ENCODE measurements at places on chromosomes 1 and 21. TPM values are rescaled to one million over a fixed set of nuclear protein-coding genes. Genes with fewer than 3 reads are reported as not detected.

CLCA2 gene
- not detected for total RNA-seq

VSIG8 gene
- not detected for total RNA-seq

DNA sequence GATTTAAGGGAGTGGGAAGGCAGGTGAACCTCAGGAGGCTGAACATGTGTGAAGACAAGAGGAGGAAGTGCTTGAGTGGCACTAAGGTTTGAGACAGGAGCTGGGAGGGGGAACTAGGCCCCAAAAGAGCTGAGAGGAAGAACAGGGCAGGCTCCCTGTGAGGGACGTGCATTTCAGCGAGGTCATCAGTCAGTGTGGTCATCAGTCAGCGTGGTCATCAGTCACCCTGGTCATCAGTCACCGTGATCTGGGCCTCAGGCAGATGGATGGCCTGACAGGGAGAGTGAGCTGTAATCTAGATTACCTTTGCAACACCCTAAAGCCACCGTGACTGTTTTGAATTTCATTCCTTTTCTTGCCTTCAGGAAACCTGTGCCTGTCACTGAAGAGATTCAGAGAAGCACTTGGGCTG is 29.1 kb downstream of the VTCN1 start:
- no peaks in the 10 kb centered on the region for H3K36me3 ChIP-seq
- H3K4me1 ChIP-seq = no peaks in the 10 kb centered on the region
- H3K27me3 ChIP-seq = no peaks in the 10 kb centered on the region
- no peak overlapping the region for H3K4me3 ChIP-seq
- no peak for DNase-seq
- H3K27ac ChIP-seq = no peak overlapping the region

- no peaks in the 10 kb centered on the region for H3K27me3 ChIP-seq
- no peaks in the 10 kb centered on the region for H3K36me3 ChIP-seq
- H3K4me1 ChIP-seq = no peaks in the 10 kb centered on the region
- DNase-seq = no peak
- no peak overlapping the region for H3K27ac ChIP-seq
- H3K4me3 ChIP-seq = no peak overlapping the region
Measured at GRCh38 chr1:15022048-15022447, 131.5 kb upstream of the TMEM51 start.

- H3K4me3 ChIP-seq = no peak overlapping the region
- DNase-seq = no peak
- no peaks in the 10 kb centered on the region for H3K36me3 ChIP-seq
- H3K4me1 ChIP-seq = peaks cover 2% of the 10 kb centered on the region
Measured at GRCh38 chr1:12480748-12481362, 137.2 kb downstream of the DHRS3 start.

DNA sequence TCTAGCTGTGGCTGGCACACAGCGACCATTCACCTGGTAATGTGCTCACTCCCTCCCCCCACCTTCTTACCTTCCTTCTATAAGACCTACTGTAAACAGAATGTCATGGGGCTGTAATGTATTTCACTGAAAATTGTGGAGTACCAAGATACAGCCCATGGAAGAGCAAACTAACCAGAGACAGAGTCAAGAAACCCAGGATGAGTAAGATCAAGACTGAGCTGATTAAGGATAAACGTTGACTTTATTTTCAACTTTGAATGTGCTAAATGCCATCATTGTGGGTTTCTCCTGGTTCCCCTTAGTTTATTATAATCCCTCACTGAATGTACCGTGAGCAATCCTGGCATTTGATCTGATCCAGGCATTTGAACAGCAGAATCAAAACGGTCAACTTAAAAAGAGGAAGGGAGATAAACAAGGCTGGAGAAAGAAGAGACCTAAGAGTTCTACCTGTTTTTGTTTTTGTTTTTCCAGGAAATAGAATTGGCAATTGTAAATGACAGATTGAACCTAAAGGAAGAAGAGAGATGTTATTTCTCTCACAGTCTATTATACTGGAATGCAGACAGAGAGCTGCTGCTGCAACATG is 16.1 kb upstream of the ATP1B1 start:
- no peaks in the 10 kb centered on the region for H3K27me3 ChIP-seq
- no peaks in the 10 kb centered on the region for H3K4me1 ChIP-seq
- H3K4me3 ChIP-seq = no peak overlapping the region
- H3K36me3 ChIP-seq = no peaks in the 10 kb centered on the region
- DNase-seq = no peak

DNA sequence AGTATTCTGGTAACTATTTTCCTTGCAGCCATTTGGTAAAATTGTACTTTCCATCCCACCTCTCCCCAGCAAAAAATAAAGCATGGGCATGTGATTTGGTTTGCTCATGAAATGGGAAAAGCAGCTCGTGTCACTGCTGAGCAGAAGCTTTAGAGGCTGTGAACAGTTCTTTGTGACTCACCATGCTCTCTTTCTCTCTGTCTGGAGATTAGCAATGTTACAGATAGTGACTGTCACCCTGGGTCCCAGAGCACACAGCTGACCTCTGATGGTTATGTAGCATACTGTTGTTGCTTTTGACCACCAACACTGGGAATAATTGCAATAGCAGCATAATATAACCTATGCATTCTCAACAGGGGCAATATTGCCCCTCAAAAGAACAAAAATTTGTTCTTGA is 70.6 kb downstream of the RGS2 start:
- peak overlapping the region; percentile 36 for H3K27ac ChIP-seq
- peaks cover 8% of the 10 kb centered on the region for H3K4me1 ChIP-seq

DNA sequence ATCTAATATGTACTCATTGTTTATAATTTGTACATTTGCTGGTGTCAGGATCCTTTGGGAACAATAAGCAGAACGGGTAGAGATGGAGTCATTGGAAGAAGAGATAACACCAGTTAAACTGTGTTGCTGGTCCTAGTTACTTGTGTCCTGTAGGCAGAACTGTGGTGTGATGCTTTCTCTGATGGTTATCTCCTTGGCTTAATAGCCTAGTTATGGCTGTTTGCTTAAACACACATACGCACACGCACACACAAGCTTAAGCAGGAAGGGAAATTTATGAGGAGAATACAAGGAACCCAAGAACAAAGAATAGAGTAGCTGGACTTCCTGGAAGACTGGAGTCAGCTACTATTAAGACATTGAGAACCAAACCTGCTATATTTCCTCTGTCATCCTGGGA is 5.7 kb upstream of the PKN2 start:
- no peaks in the 10 kb centered on the region for H3K4me1 ChIP-seq
- H3K27ac ChIP-seq = no peak overlapping the region
- H3K27me3 ChIP-seq = no peaks in the 10 kb centered on the region
- no peak overlapping the region for H3K4me3 ChIP-seq
- no peak for DNase-seq

- no peak overlapping the region for H3K27ac ChIP-seq
- no peaks in the 10 kb centered on the region for H3K27me3 ChIP-seq
- no peaks in the 10 kb centered on the region for H3K36me3 ChIP-seq
- no peaks in the 10 kb centered on the region for H3K4me1 ChIP-seq
Measured at GRCh38 chr1:209526137-209526536, 57.4 kb upstream of the CAMK1G start.

DNA sequence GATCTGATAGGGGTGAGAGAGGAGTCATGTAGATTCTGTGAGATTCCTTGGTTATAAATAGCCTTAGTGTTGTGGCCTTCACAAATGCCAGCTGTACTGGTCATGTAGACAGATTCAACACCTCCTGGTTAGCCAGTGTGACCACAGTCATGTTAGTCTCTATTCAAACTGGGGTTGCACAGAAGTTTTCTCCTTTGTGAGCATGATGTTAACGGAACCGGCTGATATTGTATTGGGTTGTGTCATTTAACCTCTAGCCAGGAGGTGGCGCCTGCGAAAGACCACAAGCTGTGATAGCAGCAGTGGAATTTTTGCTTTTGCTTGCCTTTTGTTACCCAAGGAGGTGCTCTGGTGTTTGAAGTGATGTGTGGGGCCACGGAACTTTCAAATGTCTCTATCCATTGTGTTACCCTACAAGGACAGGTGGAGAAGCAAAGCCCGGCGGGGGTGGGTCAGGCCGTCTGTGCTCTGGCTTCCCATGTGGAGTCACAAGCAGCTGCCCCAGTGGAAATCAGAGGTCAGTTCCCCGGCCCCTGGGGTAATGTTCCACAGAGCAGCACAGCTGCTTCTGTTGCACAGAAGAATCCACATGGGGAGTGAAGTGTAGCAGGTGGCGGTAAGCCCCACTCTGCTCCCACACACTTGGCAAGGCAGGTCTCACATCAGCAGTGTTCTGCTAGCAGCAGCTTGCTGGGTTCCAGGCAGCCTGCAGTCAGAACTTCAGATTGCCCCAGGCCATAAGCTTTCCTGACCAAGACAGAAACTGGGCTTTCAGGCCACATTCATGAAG is 112.6 kb downstream of the ADAMTS1 start:
- no peaks in the 10 kb centered on the region for H3K36me3 ChIP-seq
- DNase-seq = peak; percentile 78
- H3K27me3 ChIP-seq = no peaks in the 10 kb centered on the region
- H3K4me3 ChIP-seq = no peak overlapping the region
- no peaks in the 10 kb centered on the region for H3K4me1 ChIP-seq

DNA sequence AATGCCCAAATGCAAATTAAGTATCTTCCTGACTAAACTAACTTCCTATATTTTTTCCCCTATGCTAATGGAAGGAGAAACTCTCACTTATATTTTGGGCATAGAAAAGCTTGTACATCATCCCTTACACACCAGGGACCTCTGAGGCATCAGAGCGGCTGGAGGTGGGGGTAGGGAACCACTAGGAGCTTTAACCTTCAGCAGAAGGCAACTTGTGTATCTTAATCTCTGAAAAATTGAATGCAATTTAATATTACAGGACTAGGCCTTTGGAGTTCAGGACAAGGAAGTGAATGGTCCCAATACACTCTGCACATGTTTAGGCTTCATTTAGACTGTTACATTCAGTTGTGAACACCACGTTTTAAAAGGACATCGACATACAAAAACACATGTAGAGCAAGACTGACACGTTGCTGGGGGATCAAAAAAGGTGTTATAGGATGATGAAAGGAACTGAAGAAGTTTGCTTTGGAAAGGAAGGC is 85.9 kb downstream of the NAV1 start:
- no peak overlapping the region for H3K4me3 ChIP-seq
- H3K27me3 ChIP-seq = no peaks in the 10 kb centered on the region
- H3K36me3 ChIP-seq = no peaks in the 10 kb centered on the region
- no peaks in the 10 kb centered on the region for H3K4me1 ChIP-seq

- no peaks in the 10 kb centered on the region for H3K4me1 ChIP-seq
- no peak for DNase-seq
- no peaks in the 10 kb centered on the region for H3K36me3 ChIP-seq
- no peak overlapping the region for H3K27ac ChIP-seq
- no peak overlapping the region for H3K4me3 ChIP-seq
- no peaks in the 10 kb centered on the region for H3K27me3 ChIP-seq
Measured at GRCh38 chr1:2539312-2539907, 9.3 kb upstream of the HES5 start.

GRCh38 chr1:173347282-173347818 is 129.8 kb upstream of the PRDX6 start:
- H3K4me3 ChIP-seq = no peak overlapping the region
- DNase-seq = no peak
- no peaks in the 10 kb centered on the region for H3K4me1 ChIP-seq

SPRR2F gene
- not detected for total RNA-seq

DNA sequence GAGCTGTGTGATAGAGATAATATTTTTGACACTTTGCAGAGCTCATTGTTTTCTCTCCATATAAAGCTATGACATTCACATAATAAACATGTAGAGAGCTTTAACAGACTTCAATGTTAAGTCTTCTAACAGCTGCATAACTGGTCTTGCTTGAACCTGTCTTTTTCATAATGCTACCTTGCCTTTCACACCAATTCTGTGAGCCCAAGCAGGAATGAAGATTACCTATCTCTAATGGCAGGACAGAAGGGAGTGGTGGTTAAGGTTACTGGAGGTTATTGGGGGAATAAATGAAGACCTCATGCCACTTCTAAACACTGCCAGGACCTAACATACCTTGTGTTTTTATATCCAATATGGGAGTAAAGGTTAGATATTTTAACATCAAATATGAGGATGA is 2.3 kb upstream of the CD55 start:
- H3K27ac ChIP-seq = no peak overlapping the region
- H3K27me3 ChIP-seq = no peaks in the 10 kb centered on the region
- H3K36me3 ChIP-seq = no peaks in the 10 kb centered on the region
- H3K4me1 ChIP-seq = no peaks in the 10 kb centered on the region

- no peak overlapping the region for H3K27ac ChIP-seq
- no peaks in the 10 kb centered on the region for H3K4me1 ChIP-seq
- no peaks in the 10 kb centered on the region for H3K27me3 ChIP-seq
- H3K4me3 ChIP-seq = no peak overlapping the region
Measured at GRCh38 chr1:4416189-4416588, 238.2 kb upstream of the AJAP1 start.

DNA sequence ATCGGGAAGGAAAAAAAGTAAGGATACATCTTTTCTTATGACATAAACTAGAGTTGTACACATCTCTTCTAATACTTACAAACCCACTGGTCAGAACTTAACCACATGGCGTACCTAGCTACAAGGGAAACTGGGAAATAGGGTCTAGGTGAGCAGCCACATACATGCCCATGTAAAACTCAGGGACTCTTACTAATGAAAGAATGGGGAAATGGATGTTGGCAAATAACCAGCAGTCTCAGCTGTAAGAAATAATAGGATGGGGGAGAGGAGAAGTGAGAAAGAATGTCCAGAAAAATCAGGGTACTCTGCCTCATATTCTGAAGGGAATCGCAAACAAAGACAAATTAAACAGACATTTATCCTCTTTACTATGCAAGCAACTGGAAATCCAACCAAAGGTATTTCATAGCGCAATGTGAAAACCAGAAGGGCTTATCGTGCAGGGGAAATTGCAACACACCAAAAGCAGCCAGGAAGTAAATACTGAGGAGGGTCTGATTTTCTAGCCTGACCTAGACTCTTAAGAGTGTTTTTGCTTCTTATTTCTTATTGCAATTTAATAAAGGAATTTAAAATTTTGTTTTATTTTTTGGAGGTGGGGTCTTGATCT is 17.5 kb downstream of the GTF2B start:
- H3K4me1 ChIP-seq = no peaks in the 10 kb centered on the region
- no peak for DNase-seq
- H3K4me3 ChIP-seq = no peak overlapping the region
- no peak overlapping the region for H3K27ac ChIP-seq
- H3K36me3 ChIP-seq = no peaks in the 10 kb centered on the region
- H3K27me3 ChIP-seq = no peaks in the 10 kb centered on the region

DNA sequence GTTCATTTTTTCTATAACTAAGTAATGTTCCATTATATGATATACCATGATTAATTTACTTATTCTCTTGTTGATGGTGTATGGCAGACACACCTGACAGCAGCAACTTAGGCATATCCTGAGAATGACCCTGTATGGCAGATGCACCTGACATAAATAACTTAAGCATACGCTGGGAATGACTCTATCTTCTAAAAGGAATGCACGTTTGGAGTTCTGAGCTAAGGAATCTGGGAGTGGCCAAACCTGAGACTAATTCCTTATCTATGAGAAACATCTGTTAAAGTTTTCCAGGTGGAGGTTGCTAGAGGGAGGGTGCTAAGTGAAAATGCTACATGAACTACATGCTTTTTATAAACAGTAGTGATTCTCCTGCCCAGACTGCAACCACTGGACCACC is 96.7 kb upstream of the RGS18 start:
- no peaks in the 10 kb centered on the region for H3K36me3 ChIP-seq
- H3K4me3 ChIP-seq = no peak overlapping the region
- no peaks in the 10 kb centered on the region for H3K27me3 ChIP-seq
- no peak overlapping the region for H3K27ac ChIP-seq
- no peaks in the 10 kb centered on the region for H3K4me1 ChIP-seq

- no peaks in the 10 kb centered on the region for H3K4me1 ChIP-seq
- no peaks in the 10 kb centered on the region for H3K27me3 ChIP-seq
- no peak overlapping the region for H3K27ac ChIP-seq
- H3K4me3 ChIP-seq = no peak overlapping the region
Measured at GRCh38 chr21:34926803-34927467, 122.2 kb downstream of the RUNX1 start.

- peaks cover 8% of the 10 kb centered on the region for H3K36me3 ChIP-seq
- no peak for DNase-seq
- no peak overlapping the region for H3K27ac ChIP-seq
- H3K4me1 ChIP-seq = no peaks in the 10 kb centered on the region
- no peaks in the 10 kb centered on the region for H3K27me3 ChIP-seq
Measured at GRCh38 chr1:37477946-37478345, 3.6 kb downstream of the ZC3H12A start.
